CD8-positive, alpha-beta memory T cell (primary cell): ENCODE measurements at places on chromosomes 5 and 9. TPM values are rescaled to one million over a fixed set of nuclear protein-coding genes. Genes with fewer than 3 reads are reported as not detected.

FLT4 gene
- total RNA-seq: 8.2 TPM

PRELID1 gene
- 344 TPM for total RNA-seq

AMBP gene
- not detected for total RNA-seq

CKMT2 gene
- total RNA-seq: not detected

ARSI gene
- not detected for total RNA-seq

DNA sequence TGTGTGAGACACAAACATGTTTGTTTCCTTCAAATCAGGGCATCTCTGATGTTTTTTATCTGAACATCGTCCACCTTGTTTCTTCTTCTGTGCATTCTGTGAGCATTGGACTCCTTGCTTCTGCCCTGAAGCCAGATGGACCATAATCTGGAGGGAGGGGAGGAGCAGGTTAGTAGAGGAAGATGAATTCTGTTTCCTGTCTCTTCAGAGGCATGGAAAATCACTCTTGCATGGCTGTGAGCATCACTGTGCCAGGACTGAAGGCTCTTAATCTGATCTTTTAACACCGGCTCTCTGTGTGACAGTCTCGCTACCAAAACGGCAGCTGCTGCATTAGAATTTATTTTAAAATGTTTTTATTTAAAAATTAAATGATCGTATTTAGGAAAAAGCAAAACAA lies 43.3 kb downstream of the TLE4 start:
- no peak overlapping the region for H3K4me3 ChIP-seq
- H3K27ac ChIP-seq: no peak overlapping the region
- H3K36me3 ChIP-seq: no peaks in the 10 kb centered on the region
- DNase-seq: no peak
- no peaks in the 10 kb centered on the region for H3K27me3 ChIP-seq

- H3K36me3 ChIP-seq: no peaks in the 10 kb centered on the region
- H3K4me3 ChIP-seq: no peak overlapping the region
- H3K4me1 ChIP-seq: no peaks in the 10 kb centered on the region
- H3K27ac ChIP-seq: no peak overlapping the region
These were observed 37.5 kb upstream of the RGMB start for GRCh38 chr5:98735806-98736507.

GRCh38 chr5:154410786-154411185 lies 35.0 kb upstream of the SAP30L start:
- no peaks in the 10 kb centered on the region for H3K27me3 ChIP-seq
- H3K36me3 ChIP-seq: no peaks in the 10 kb centered on the region
- no peak overlapping the region for H3K27ac ChIP-seq
- H3K4me1 ChIP-seq: no peaks in the 10 kb centered on the region
- DNase-seq: no peak

DNA sequence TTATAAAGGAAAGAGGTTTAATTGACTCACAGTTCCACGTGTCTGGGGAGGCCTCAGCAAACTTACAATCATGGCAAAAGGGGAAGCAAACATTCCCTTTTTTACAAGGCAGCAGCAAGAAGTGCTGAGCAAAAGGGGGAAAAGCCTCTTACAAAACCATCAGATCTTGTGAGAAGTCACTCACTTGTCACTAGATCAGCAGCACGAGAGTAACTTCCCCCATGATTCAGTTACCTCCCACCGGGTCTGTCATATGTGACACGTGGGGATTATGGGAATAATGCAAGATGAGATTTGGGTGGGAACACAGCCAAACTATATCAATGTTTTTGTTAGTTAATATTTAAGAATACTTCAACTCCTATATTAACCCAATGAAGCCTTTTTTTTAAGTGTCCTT lies 275.2 kb upstream of the CDH9 start:
- H3K4me1 ChIP-seq: no peaks in the 10 kb centered on the region
- DNase-seq: no peak
- no peaks in the 10 kb centered on the region for H3K27me3 ChIP-seq
- no peak overlapping the region for H3K27ac ChIP-seq
- H3K4me3 ChIP-seq: no peak overlapping the region

DNA sequence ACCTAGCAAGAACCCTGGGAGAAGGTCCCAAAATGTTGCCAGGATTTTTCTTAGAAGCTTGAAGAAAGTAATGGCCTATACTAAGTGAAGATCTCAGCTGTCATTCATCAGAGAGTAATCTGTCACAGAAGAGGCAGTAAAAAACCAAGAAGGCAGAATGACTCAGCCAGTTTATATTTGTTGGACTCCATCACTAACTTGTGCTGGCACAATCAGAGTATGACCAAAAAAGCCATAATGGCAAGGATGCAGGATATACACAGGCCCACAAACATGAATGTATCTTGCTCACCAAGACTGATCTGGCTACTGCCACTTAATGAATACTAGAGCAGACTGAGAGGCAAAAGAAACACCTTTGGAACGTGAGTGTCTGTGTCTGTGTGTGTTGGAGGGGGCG lies 104.0 kb upstream of the POU5F2 start:
- no peak overlapping the region for H3K27ac ChIP-seq
- no peaks in the 10 kb centered on the region for H3K4me1 ChIP-seq
- no peak overlapping the region for H3K4me3 ChIP-seq
- no peaks in the 10 kb centered on the region for H3K27me3 ChIP-seq
- no peaks in the 10 kb centered on the region for H3K36me3 ChIP-seq
- DNase-seq: no peak

- no peaks in the 10 kb centered on the region for H3K27me3 ChIP-seq
- no peak for DNase-seq
- H3K27ac ChIP-seq: no peak overlapping the region
- no peaks in the 10 kb centered on the region for H3K4me1 ChIP-seq
These were observed 6.2 kb downstream of the CACFD1 start for GRCh38 chr9:133465984-133466383.

- H3K4me3 ChIP-seq: no peak overlapping the region
- H3K27ac ChIP-seq: no peak overlapping the region
- H3K4me1 ChIP-seq: peaks cover 49% of the 10 kb centered on the region
- no peaks in the 10 kb centered on the region for H3K27me3 ChIP-seq
These were observed 21.2 kb downstream of the TNFAIP8 start for GRCh38 chr5:119377066-119377465.

- H3K4me3 ChIP-seq: no peak overlapping the region
- H3K27ac ChIP-seq: no peak overlapping the region
- no peaks in the 10 kb centered on the region for H3K4me1 ChIP-seq
- no peaks in the 10 kb centered on the region for H3K27me3 ChIP-seq
These were observed 604.8 kb upstream of the BRINP1 start for GRCh38 chr9:119974026-119974425.

GRCh38 chr5:149323621-149324205 lies 21.6 kb upstream of the GRPEL2 start:
- no peaks in the 10 kb centered on the region for H3K36me3 ChIP-seq
- no peaks in the 10 kb centered on the region for H3K27me3 ChIP-seq
- no peak overlapping the region for H3K27ac ChIP-seq

- no peaks in the 10 kb centered on the region for H3K36me3 ChIP-seq
- no peak overlapping the region for H3K27ac ChIP-seq
- no peak for DNase-seq
These were observed 81.2 kb upstream of the MIER3 start for GRCh38 chr5:57033103-57033502.

- peaks cover 15% of the 10 kb centered on the region for H3K4me1 ChIP-seq
- H3K27me3 ChIP-seq: no peaks in the 10 kb centered on the region
- peak overlapping the region; percentile 12 for H3K27ac ChIP-seq
- no peaks in the 10 kb centered on the region for H3K36me3 ChIP-seq
These were observed 58.0 kb downstream of the DAP start for GRCh38 chr5:10702911-10703491.

DNA sequence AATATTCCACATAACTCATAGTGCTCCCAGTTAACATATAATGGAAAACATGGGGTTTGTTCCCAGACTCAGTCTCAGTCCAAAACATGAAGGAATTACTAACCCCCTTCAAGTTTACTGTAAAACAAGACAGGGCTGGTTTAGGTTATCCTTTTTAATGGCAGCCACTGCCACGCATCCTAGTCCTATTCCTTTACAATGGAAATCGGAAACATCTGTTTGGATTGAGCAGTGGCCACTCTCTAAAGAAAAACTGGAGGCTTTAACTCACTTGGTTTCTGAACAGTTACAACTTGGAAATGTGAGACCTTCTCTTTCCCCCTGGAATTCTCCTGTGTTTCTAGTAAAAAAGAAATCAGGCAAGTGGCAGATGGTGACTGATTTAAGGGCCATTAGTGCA lies 609.9 kb upstream of the ACO1 start:
- H3K4me3 ChIP-seq: no peak overlapping the region
- no peak overlapping the region for H3K27ac ChIP-seq
- no peaks in the 10 kb centered on the region for H3K4me1 ChIP-seq
- no peak for DNase-seq
- H3K36me3 ChIP-seq: no peaks in the 10 kb centered on the region
- no peaks in the 10 kb centered on the region for H3K27me3 ChIP-seq

GRCh38 chr5:80437326-80437725 lies 29.5 kb downstream of the ZFYVE16 start:
- H3K27me3 ChIP-seq: no peaks in the 10 kb centered on the region
- H3K36me3 ChIP-seq: no peaks in the 10 kb centered on the region
- no peak overlapping the region for H3K4me3 ChIP-seq
- DNase-seq: no peak
- H3K4me1 ChIP-seq: no peaks in the 10 kb centered on the region

DNA sequence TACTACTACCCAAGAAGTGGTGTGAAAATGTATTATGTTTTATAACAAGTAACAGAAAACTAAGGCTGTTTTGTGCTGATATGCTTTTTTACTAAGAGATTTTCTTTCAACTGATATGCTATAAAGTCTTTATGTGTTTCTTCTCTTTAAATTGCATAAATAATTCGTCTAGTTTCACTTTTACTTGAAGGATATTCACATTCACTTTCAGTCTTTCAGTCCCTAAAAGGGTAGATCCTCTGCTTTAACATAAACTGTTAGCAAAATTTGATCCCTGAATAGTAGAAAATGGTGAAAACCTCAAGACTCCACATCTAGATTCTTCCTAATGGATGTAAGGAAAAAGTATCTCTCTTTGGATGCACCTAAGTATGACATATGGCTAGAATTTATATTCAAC lies 69.0 kb upstream of the FST start:
- DNase-seq: no peak
- no peak overlapping the region for H3K4me3 ChIP-seq
- no peaks in the 10 kb centered on the region for H3K36me3 ChIP-seq
- H3K27ac ChIP-seq: no peak overlapping the region
- no peaks in the 10 kb centered on the region for H3K4me1 ChIP-seq

GRCh38 chr5:78005021-78005785 lies 229.1 kb upstream of the TBCA start:
- H3K36me3 ChIP-seq: no peaks in the 10 kb centered on the region
- H3K27me3 ChIP-seq: no peaks in the 10 kb centered on the region
- no peak for DNase-seq
- no peaks in the 10 kb centered on the region for H3K4me1 ChIP-seq

DNA sequence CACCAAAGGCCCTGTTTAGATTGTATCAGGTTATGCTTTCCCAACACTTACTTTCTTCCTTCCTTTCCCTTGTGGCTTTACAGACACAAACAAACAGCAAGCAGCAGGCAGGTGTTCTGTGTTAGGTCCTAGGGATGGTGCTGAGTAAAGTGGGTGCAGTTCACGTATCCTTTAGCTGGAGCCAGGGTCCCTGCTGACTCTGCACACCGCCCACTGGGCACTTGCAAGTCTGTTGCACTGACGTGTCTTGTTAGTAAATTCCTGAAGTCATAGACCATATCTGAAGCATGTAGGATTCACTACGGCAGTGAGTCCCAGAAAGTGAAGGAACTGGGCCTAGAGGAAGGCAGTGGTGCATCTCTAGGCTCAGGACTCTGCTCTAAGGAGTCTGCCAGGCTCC lies 96.5 kb downstream of the DAPK1 start:
- no peak overlapping the region for H3K4me3 ChIP-seq
- H3K4me1 ChIP-seq: no peaks in the 10 kb centered on the region
- H3K27me3 ChIP-seq: no peaks in the 10 kb centered on the region
- H3K27ac ChIP-seq: no peak overlapping the region
- no peaks in the 10 kb centered on the region for H3K36me3 ChIP-seq

- H3K27ac ChIP-seq: no peak overlapping the region
- no peak overlapping the region for H3K4me3 ChIP-seq
- no peak for DNase-seq
- H3K36me3 ChIP-seq: no peaks in the 10 kb centered on the region
- peaks cover 11% of the 10 kb centered on the region for H3K27me3 ChIP-seq
These were observed 2.1 kb upstream of the OSMR start for GRCh38 chr5:38843665-38844064.

GRCh38 chr5:125175348-125176004 lies 429.0 kb upstream of the ZNF608 start:
- H3K27me3 ChIP-seq: no peaks in the 10 kb centered on the region
- DNase-seq: no peak
- no peaks in the 10 kb centered on the region for H3K4me1 ChIP-seq
- H3K36me3 ChIP-seq: no peaks in the 10 kb centered on the region
- H3K4me3 ChIP-seq: no peak overlapping the region

- no peaks in the 10 kb centered on the region for H3K36me3 ChIP-seq
- H3K4me1 ChIP-seq: no peaks in the 10 kb centered on the region
- H3K4me3 ChIP-seq: no peak overlapping the region
- peak; percentile 22 for DNase-seq
- no peaks in the 10 kb centered on the region for H3K27me3 ChIP-seq
These were observed 48.1 kb upstream of the RIOK2 start for GRCh38 chr5:97231025-97231636.

DNA sequence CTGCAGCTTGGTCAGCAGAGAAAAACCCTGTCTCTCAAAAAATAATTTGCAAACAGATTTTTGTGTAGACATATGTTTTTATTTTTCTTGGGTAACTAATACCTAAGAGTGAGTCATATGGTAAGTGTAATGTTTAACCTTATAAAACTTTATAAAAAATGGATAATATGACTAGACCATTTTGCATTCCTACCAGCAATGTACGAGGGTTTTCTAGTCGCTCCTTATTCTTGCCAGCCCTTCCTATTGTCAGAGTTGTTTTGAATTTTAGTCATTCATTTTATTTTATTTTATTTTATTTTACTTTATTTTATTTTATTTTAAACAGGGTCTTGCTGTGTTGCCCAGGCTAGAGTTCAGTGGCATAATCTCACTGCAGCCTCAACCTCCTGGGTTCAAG lies 37.8 kb downstream of the RABGAP1 start:
- H3K4me3 ChIP-seq: no peak overlapping the region
- no peak overlapping the region for H3K27ac ChIP-seq
- no peaks in the 10 kb centered on the region for H3K36me3 ChIP-seq
- no peak for DNase-seq
- H3K4me1 ChIP-seq: no peaks in the 10 kb centered on the region

GRCh38 chr5:76277736-76278135 lies 125.3 kb upstream of the IQGAP2 start:
- no peaks in the 10 kb centered on the region for H3K4me1 ChIP-seq
- no peak for DNase-seq
- no peaks in the 10 kb centered on the region for H3K36me3 ChIP-seq
- H3K4me3 ChIP-seq: no peak overlapping the region
- H3K27me3 ChIP-seq: no peaks in the 10 kb centered on the region
